ENCODE measurements at places on chromosomes 3 and 15.

- no peak for DNase-seq
Measured at GRCh38 chr3:10845839-10846656, 30.0 kb downstream of the SLC6A11 start.

DNA sequence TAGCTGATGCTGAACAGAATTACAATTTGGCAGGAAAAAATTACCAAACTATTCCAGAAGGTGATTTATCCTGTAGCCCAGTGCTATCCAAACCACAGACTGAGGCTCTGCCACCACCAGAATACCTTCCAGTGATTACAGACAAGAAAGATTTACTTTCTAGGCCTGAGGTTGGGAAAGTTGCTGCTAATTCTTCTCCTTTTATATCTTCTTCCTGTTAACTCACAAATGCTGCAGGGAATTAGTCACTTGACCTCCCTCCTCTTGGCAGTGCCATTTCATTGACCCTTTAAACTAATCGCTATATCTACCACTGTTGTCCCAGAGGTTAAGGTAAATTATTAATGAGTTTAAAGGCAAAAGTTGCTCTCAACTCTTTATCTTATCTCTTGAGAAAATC is 118.4 kb downstream of the CTNNB1 start:
- no peak for DNase-seq

DNA sequence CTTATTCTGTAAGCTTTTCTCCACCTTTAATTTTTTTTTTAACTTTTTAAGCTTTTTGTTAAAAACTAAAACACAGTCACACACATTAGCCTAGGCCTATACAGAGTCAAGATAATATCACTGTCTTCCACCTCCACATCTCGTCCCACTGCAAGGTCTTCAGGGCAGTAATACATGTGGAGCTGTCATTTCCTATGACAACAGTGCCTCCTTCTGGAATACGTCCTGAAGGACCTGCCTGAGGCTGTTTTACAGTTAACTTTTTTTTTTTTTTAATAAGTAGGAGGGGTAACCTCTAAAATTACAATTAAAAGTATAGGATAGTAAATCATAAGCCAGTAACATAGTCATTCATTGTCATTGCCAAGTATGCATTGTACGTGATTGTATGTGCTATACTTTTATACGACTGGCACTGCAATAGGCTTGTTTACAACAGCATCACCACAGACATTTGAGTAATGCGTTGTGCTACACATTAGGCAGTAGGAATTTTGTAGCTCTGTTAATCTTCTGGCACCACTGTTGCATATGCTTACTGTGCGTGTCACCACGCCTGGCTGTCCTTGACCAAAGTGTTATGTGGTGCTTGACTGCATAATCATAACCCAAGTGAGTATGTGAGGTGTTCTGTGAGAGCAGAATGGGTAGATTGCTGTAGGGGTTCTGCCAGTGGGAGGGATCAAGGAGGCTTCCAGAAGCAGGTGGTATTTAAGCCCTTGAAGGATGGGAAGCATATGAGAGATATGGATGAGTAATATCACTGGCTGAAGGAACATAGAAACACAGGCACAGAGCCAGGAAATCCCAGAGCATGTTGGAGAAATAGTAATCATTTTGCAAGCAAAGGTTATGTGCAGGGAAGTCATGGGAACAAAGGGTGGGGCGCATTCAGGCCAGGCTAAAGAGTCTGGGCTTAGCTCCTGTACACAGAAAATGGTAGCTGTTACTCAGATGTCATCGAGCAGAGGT is 18.3 kb downstream of the FBXO22 start:
- DNase-seq = no peak

- DNase-seq = no peak
Measured at GRCh38 chr3:89576417-89576816, 469.0 kb downstream of the EPHA3 start.

DNA sequence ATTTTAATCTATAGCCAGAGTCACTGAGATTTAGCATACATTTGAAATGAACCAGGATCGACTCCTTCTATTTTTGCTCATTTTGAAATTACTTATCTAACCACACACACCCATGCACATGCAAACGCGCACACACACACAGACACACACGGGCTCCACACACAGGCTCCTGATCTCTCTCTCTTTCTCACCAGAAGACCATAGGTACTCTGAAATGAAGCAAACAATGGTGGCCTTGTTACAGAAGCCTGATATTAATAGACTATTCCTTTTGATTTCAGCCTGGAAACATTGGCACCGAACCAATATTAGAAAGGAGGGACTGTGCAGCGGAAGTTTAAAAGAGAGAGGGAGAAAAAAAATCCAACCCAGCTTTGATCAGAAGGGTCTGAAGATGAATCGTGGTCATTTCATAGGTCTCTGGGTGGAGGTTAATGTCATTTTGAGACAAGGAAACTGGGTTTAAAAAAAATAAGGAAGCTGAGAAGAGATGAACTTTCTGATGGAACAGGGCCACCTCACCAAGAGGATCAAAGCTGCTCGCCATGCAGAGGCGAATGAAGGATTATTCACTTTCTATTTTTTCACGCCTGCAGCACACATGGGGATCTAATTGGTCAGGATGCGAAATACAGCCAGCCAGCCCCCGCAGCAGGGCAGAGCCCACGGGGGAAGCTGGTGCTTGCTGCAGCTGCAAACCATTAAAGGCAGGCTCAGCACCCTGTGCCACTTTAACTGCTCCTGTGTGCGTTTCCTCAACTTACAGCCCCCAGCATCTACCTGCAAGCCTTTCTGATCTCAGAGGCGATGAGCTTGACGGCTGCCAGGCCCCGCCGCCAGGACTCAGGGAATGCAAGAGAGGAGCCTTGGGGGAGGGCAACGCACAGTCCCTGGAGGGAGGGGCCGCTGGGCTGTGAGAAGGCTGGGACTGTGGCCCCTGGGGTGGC is 88.8 kb downstream of the HES1 start:
- DNase-seq = no peak

- no peak for DNase-seq
Measured at GRCh38 chr15:95565690-95566089, 764.8 kb upstream of the NR2F2 start.

- no peak for DNase-seq
Measured at GRCh38 chr3:47010111-47010712, 30.7 kb downstream of the NBEAL2 start.

- DNase-seq = no peak
Measured at GRCh38 chr3:157111518-157111917, 48.4 kb downstream of the CCNL1 start.

- DNase-seq = no peak
Measured at GRCh38 chr15:79311901-79312553, 1.1 kb downstream of the TMED3 start.

DNA sequence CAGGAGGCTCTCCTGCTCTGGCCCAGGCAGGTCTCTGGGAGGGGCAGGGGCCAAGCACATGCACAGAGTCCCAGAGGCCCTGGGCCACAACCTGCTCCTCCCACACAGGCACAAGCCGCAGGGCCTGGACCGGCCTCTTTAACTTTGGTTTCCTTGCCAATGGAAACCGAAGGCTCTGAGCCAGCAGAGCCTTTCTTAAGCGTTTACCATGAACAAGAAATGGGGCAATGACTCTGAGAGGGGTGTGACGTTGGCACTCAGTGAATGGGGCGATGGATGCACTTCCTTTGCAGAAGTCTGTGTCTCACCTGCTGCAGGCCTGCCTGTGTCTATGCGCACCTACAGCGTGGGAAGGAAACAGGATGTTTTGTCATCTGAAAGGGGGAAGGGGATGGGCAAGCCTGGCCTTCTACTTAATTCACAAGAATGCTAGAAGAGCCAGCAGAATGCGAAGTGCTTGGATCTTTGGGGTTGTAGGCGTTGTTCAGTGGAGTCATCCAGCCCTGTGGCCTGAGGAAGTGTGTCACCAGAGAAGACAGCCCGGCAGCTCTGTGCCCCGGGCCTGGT is 41.8 kb downstream of the IFT122 start:
- no peak for DNase-seq

DNA sequence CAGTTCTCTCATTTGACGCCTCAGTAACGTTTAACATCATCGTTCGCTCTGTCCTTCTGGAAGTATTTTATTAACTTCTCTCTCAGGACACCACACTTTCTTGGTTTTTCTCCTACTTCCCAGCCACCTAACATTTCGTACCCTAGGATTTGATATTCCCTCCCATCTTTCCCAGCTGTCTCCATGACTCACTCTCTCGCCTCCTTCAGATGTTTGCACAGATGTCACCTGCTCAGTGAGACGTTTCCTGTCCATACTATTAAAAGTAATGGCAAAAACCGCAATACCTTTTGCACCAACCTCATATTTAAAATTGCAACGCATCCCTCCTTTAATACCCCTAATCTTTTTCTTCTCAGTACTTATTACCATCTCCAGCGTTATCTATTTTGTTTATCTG is 62.1 kb upstream of the SPRED1 start:
- DNase-seq = no peak

- no peak for DNase-seq
Measured at GRCh38 chr3:64382153-64382552, 156.9 kb upstream of the PRICKLE2 start.

- DNase-seq = no peak
Measured at GRCh38 chr3:33808559-33808958, 10.1 kb downstream of the PDCD6IP start.
